ENCODE measurements at places on chromosomes 6 and 20.

DNA sequence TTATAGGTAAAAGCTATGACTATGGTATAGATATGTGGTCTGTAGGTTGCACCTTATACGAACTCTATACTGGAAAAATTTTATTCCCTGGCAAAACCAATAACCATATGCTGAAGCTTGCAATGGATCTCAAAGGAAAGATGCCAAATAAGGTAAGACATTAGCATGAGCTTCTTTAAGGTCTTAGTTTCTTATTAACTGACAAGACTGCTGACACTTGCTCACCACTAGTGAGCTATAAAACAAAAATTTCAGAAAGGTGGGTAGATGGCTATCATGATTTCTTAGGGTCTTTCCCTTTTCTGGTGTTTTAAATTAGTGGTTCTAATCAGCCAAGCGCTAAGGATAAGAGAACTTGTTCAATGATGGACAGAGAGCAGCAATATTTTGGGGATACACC lies 21.9 kb downstream of the FAM217A start:
- H3K4me1 ChIP-seq = peaks cover 5% of the 10 kb centered on the region
- no peak overlapping the region for H3K27ac ChIP-seq
- H3K4me3 ChIP-seq = no peak overlapping the region
- DNase-seq = no peak

- no peak overlapping the region for H3K4me3 ChIP-seq
- no peak for DNase-seq
- H3K4me1 ChIP-seq = no peaks in the 10 kb centered on the region
- H3K27me3 ChIP-seq = no peaks in the 10 kb centered on the region
- no peaks in the 10 kb centered on the region for H3K36me3 ChIP-seq
Observed at GRCh38 chr6:16251706-16252105, 13.3 kb downstream of the GMPR start.

DNA sequence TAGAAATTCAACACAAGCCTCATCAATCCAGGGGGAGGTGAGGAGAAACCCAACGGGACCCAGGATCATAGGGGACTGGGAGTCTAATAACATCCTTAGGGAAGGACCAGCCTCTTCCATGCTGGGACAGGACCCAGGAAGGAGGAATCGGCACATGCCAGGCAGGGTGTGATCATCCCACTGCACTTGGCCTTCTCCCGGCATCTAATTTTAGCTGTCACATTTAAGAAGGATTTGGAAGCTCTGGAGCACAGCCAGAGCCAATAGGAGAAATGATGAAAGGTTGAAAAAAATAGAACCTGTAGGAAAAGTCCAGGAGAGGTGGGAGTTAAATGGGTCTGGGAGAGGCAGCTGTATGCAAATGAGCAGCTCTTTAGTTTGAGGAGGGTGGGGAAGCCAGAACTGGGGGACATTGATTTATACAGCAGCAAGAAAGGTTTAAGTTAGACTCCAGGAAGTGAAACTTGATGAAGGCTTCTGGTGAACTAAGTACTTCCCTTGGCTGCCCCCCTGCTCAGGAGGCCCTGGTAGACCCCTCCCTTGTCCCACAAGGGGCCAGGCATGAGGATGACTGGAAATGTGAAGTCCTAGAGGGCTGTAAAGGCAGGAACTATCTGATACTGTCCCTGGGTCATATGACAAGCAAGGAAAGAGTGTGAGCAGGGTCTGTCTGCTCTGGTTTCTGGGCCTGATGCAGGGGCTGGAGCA lies 260.3 kb downstream of the LRFN2 start:
- no peaks in the 10 kb centered on the region for H3K36me3 ChIP-seq
- peaks cover 19% of the 10 kb centered on the region for H3K4me1 ChIP-seq
- no peaks in the 10 kb centered on the region for H3K27me3 ChIP-seq
- H3K27ac ChIP-seq = no peak overlapping the region
- no peak for DNase-seq

DNA sequence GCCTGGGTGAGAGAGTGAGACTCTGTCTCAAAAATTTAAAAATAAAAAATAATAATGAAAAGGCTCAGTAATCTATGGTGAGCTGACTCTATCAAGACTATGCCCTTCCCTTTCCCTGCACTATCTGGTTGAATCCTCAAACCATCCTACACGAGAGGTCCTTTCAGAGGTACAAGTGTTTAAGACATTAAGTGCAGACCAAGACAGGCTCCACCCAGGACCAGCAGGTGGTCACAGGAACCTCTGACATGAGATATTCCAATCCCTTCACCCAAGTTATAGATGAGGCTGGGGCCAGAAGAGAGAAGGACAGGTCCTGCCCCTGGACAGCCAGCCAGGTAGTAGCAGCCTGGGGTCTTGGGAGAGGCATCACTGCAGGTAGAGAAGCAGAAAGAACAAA lies 182.6 kb downstream of the NFATC2 start:
- H3K4me1 ChIP-seq = no peaks in the 10 kb centered on the region
- no peaks in the 10 kb centered on the region for H3K36me3 ChIP-seq
- no peaks in the 10 kb centered on the region for H3K27me3 ChIP-seq
- DNase-seq = no peak

- H3K27me3 ChIP-seq = peaks cover 4% of the 10 kb centered on the region
- H3K4me3 ChIP-seq = no peak overlapping the region
- H3K4me1 ChIP-seq = no peaks in the 10 kb centered on the region
- no peaks in the 10 kb centered on the region for H3K36me3 ChIP-seq
- no peak for DNase-seq
Observed at GRCh38 chr20:63187338-63188158, 28.4 kb downstream of the YTHDF1 start.

GRCh38 chr6:30349421-30350177 lies 4.6 kb downstream of the RPP21 start:
- peaks cover 19% of the 10 kb centered on the region for H3K4me1 ChIP-seq
- no peak overlapping the region for H3K27ac ChIP-seq
- peaks cover 10% of the 10 kb centered on the region for H3K36me3 ChIP-seq

GRCh38 chr6:89289710-89290109 lies 25.4 kb downstream of the GABRR2 start:
- H3K27ac ChIP-seq = no peak overlapping the region
- no peak overlapping the region for H3K4me3 ChIP-seq
- no peaks in the 10 kb centered on the region for H3K4me1 ChIP-seq
- no peak for DNase-seq

DNA sequence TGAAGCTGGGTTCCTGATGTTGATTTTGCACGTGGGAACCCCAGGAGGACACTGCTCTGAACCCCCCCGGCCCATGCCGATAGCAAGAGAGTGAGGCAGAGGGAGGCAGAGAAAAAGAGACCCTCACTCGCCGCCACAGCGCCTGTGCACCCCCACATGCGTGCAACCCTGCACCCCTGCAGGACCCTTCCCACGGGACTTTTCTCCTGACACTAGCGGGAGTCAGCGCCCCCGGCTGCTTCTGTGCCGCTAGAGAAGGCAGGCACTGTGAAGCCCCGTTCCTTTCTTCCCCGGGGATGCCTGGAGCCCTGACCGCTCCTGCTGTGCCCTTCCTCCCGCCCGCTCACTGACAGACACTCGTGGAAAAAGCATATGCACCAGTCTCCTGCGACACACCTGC lies 67.4 kb downstream of the GMPR start:
- H3K4me1 ChIP-seq = no peaks in the 10 kb centered on the region
- no peaks in the 10 kb centered on the region for H3K27me3 ChIP-seq
- H3K4me3 ChIP-seq = no peak overlapping the region
- H3K36me3 ChIP-seq = peaks cover 44% of the 10 kb centered on the region
- DNase-seq = no peak

DNA sequence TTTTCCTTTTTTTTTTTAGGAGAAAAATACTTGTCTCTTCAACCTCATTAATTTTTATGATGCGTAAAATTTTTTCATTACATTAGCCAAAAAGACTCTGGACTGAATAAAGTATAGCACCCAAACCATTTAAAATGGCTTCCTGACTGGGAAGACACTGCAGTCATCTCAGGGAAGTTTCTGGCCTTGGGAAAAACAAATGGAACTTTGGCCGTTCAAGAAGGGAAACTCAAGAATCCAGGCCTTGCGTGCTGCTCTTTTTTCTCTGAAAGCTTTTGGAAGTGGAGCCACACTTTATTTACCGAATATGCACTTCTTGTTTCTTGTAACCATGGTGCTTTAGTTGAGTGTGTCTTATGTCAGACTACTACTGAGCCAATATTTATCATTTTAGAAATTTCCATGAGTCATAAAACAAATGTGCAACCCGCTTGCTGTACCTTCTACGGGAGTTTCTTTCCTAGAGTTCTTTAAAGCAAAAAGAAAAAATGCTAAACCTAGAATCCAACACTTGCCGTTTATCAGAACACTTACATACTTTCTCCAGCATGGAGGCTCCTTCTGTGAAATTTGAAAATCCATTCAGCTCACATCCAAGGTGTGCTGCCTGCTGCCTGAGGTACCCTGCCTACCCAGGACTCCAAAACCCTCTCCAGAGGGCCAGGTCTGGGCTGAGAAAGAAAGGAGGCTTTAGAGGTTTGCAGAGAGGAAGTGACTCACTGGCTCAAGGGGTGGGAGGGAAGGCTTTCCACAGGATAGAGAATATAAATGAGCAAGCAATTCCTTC lies 11.5 kb upstream of the DSTN start:
- H3K27ac ChIP-seq = no peak overlapping the region
- no peaks in the 10 kb centered on the region for H3K27me3 ChIP-seq
- no peaks in the 10 kb centered on the region for H3K36me3 ChIP-seq
- no peak overlapping the region for H3K4me3 ChIP-seq
- H3K4me1 ChIP-seq = peaks cover 4% of the 10 kb centered on the region

DNA sequence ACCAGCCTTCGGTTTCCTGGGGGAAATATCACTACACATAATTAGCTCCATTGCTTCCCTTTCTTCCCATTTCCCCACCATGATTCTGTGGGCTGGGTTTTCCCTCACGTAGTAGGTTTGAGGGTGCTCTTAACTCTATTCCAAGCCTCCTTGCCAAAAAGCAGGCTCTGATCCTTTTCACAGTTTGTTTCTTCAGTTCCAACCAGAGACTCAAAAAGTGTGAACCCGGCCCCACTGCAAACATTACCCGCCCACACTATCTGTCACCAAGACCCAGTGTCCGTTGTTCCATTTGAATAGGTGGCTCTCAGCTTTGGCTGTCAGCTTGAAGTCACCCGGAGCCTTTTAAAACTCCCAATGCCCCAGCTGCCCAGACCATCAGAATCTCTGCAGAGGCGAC lies 11.8 kb upstream of the NAA20 start:
- H3K27me3 ChIP-seq = peaks cover 19% of the 10 kb centered on the region
- DNase-seq = no peak
- H3K36me3 ChIP-seq = no peaks in the 10 kb centered on the region
- no peak overlapping the region for H3K27ac ChIP-seq
- H3K4me3 ChIP-seq = no peak overlapping the region

GRCh38 chr20:54625497-54625896 lies 150.1 kb downstream of the DOK5 start:
- DNase-seq = no peak
- no peaks in the 10 kb centered on the region for H3K36me3 ChIP-seq
- H3K27ac ChIP-seq = no peak overlapping the region
- no peaks in the 10 kb centered on the region for H3K4me1 ChIP-seq
- H3K27me3 ChIP-seq = peaks cover 2% of the 10 kb centered on the region

DNA sequence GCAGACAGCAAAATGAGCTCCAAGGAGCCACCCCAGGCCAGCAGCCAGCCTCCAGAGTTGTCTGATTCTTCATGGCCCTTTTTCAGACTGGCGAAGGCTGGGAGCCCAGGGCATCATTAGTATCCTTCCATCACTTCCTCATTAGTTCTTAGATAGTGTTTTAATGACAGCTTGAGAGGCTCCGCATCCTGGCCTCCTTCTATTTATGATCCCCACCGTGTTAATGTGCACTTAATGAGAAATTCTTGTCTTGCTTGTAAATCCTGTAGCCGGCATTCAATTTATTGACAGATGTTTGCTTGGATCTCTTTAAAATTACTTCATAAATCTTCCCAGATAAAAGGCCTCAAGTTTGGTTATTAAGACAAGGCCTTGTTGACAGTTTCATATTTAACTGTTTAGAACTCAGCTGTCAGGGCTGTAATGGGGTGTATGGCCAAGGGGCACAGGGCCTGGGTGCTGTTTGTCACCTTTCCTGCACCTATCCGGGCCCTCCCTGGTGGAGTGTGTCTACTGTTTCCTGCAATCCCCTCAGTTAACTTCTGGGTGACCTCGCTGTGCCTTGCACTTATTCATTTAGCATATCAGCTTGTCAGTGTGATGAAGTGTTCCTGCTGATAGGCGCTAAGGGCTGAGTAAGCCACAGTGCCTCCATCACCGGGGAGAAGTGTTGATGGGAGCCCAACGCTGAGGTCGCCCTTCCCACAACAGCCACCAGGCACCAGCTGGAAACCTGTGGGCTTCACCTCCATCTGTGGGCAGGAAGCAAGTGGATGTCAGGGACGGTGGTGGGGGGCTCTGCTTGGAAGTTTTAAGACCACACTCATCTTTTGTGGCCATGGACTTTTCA lies 169.3 kb downstream of the TSHZ2 start:
- no peaks in the 10 kb centered on the region for H3K27me3 ChIP-seq
- no peak overlapping the region for H3K27ac ChIP-seq
- no peak for DNase-seq

DNA sequence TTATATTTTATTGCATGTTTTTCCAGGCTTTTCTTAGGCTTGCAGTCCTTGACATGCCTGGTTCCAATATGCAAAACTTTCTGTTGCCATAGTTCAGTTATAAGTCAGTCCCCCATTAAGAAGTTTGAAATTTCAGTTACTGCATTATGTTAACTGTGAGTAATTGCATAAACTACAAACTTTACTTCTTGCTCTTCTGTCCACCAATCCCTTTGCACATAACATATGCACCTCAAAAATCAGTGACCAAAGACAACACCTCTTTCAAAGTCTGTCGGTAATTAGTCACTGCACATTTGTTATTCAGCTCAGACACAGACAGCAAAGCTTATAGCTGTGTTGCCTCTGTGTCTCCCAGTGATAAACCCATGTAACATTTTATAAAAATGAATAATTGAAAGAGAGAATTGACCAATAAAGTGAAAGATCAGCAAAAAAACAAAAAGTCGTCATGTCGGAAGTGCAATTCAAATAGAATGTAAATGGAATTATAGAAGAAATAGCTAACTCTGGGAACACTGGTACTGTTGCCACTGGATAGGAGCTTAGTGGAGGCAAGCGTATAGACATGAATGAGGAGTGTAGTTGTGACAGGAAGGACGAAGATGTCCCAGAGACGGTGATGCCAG lies 50.3 kb upstream of the BTBD3 start:
- no peak overlapping the region for H3K4me3 ChIP-seq
- no peaks in the 10 kb centered on the region for H3K4me1 ChIP-seq
- no peaks in the 10 kb centered on the region for H3K36me3 ChIP-seq
- H3K27me3 ChIP-seq = no peaks in the 10 kb centered on the region

- no peak for DNase-seq
- H3K27me3 ChIP-seq = no peaks in the 10 kb centered on the region
- H3K4me1 ChIP-seq = no peaks in the 10 kb centered on the region
- H3K36me3 ChIP-seq = no peaks in the 10 kb centered on the region
Observed at GRCh38 chr6:51299621-51300380, 481.1 kb downstream of the TFAP2B start.

- DNase-seq = no peak
- no peaks in the 10 kb centered on the region for H3K27me3 ChIP-seq
- H3K4me3 ChIP-seq = no peak overlapping the region
- no peak overlapping the region for H3K27ac ChIP-seq
- H3K36me3 ChIP-seq = no peaks in the 10 kb centered on the region
Observed at GRCh38 chr6:132491303-132491702, 21.6 kb downstream of the STX7 start.

- H3K36me3 ChIP-seq = no peaks in the 10 kb centered on the region
- H3K27ac ChIP-seq = no peak overlapping the region
- no peak for DNase-seq
- H3K4me1 ChIP-seq = no peaks in the 10 kb centered on the region
- no peak overlapping the region for H3K4me3 ChIP-seq
Observed at GRCh38 chr6:11500008-11500407, 37.5 kb upstream of the TMEM170B start.
